ENCODE measurements at places on chromosomes 13 and 19.

GRCh38 chr19:29503140-29503758 lies 22.5 kb upstream of the VSTM2B start:
- no peak for DNase-seq

GRCh38 chr13:24288870-24289269 lies 20.5 kb upstream of the C1QTNF9 start:
- DNase-seq, result no peak

DNA sequence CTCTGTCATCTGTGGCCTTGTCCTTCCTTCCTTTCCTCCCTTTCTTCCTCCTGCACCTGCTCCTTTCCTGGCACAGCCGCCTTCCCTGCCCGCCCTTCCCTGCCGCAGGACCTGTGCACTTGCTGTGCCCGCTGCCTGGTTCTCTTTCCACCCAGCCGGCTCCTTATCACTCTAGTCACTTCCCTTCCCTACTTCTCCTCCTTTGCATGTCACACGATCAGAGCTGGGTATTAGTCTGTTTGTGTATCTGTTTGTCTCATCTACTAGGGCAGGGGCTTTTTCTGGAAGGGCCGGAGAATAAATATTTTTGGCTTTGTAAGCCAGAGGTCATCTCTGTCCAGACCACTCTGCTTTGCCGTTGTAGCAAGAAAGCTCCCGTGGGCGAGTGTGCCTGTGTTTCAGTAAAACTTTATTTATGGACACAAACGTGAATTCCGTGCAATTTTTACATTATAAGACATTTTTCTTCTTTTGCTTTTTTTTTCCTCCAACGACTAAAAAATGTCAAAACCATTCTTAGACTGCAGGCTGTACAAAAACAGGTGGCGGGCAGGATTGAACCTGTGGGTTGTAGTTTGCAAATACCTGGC lies 6.1 kb downstream of the KDM4B start:
- DNase-seq, result no peak

- DNase-seq, result no peak
These were observed 8.5 kb upstream of the CCL25 start for GRCh38 chr19:8044018-8044417.

Measured in T-helper 1 cell (primary cell).